ENCODE measurements at places on chromosomes 11 and 22.
A peak's percentile ranks its signal among the peaks of the same experiment; 100 is the strongest.

GRCh38 chr11:113876074-113876797 lies 864 bp upstream of the USP28 start:
- no peak for DNase-seq

GRCh38 chr11:121634889-121635288 lies 182.1 kb upstream of the SORL1-AS1 start:
- DNase-seq: no peak

GRCh38 chr11:40062616-40063015 lies 1396.8 kb downstream of the LRRC4C start:
- DNase-seq: no peak

- DNase-seq: no peak
Measured at GRCh38 chr11:88414385-88414861, 76.9 kb upstream of the CTSC start.

GRCh38 chr11:57413681-57414080 lies 13.2 kb downstream of the SLC43A3 start:
- no peak for DNase-seq

- DNase-seq: peak; percentile 32
Measured at GRCh38 chr11:63813563-63814382, 517 bp downstream of the SPINDOC start.

- no peak for DNase-seq
Measured at GRCh38 chr11:80826808-80827207, 1386.0 kb upstream of the TENM4 start.

DNA sequence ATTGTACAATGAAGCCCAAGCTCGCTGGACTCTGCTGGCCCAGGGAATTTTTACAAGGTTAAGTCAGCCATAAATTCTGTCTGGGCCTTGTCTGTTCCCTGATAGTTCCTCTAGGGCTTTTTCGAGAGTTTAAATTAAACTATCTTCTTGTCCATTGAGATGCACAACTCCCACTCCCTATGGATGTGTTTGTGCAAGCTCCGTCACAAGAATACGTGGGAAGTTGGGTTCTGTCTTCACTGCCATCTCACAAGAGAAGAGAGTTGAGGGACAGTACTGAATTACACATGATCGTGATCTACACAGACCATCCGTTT lies 153.6 kb upstream of the TTC12 start:
- DNase-seq: no peak

DNA sequence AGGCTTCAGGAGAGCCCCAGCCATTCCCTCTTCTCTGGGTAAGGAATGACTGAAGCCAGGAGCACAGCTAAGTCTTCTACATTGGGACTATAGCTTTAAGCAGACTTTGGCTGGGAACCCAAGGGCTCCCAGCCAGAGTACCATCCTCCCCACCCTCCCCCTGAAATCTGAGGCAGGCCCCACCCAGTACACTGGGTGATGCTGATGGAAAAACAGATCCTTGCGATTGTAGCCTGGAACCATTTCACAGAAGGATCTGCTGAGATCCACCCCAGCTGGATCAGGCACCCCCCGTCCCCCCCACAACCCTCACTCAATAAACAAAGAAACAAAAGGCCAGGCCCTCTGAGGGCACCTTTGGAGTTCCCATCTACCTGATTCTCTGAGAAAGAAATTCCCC lies 39.8 kb downstream of the IL18BP start:
- DNase-seq: no peak

GRCh38 chr22:47902646-47903180 lies 1140.3 kb downstream of the TBC1D22A start:
- no peak for DNase-seq

GRCh38 chr22:36673821-36674220 lies 29.7 kb downstream of the CACNG2 start:
- no peak for DNase-seq

- no peak for DNase-seq
Measured at GRCh38 chr11:114571712-114572111, 12.0 kb upstream of the NXPE1 start.

DNA sequence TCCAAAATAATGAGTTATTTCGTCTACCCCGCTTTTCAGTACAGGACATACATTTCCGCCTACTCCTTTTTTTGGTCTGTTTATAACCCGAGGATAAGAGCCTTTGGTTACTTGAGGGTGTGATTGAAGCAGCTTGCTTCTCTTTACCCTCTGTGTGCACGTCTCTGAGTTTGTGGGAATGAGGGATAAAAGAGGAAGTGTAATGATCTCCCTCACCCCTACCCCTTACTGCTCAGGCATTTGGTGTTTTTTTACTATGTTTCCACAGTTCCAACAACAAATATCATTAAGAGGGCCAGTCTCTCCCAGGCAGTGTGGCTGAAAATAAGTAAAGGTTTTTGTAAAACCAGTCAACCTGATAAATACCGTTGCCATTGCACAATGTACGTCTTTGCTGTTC lies 83.2 kb upstream of the GAL start:
- DNase-seq: no peak

DNA sequence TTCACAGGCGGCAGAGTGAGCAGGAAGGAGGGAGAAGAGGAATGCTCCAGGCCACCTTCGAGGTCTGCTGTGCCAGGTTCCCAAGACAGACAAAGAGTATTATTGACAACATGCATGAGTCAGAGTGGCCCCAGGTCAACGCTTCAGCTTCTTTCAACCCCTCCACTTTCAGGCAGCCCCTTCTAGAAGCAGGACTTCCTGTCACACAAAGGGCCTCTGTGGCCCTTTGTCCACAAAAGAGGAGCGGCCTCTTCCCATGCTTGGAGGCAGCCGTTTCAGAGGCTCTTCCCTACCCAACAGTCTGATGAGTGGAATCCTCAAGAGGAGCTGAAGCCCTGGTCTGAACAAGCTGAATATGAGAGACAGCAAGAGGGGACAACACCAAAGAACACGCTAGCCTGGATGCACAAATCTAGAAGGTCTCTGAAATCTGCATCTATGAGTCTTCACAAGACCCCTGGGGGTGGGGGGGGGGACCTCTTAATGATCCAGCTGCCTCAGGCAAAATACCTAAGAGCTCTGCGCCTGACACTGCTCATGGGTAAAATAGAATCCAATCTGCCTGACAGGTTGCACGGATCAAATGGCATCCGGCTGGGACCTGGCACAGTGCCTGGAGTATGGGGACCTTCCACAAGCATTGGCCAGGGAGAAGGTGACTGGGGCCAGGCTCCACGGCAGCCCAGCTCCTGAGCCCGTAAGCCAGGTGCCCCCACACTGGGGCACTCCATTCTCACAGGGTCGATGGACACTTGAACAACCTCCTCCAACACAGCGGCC lies 67.5 kb downstream of the PACSIN2 start:
- DNase-seq: no peak

GRCh38 chr11:10026514-10026913 lies 267.5 kb downstream of the SBF2 start:
- no peak for DNase-seq

- DNase-seq: no peak
Measured at GRCh38 chr11:45025716-45026492, 75.2 kb upstream of the TP53I11 start.

DNA sequence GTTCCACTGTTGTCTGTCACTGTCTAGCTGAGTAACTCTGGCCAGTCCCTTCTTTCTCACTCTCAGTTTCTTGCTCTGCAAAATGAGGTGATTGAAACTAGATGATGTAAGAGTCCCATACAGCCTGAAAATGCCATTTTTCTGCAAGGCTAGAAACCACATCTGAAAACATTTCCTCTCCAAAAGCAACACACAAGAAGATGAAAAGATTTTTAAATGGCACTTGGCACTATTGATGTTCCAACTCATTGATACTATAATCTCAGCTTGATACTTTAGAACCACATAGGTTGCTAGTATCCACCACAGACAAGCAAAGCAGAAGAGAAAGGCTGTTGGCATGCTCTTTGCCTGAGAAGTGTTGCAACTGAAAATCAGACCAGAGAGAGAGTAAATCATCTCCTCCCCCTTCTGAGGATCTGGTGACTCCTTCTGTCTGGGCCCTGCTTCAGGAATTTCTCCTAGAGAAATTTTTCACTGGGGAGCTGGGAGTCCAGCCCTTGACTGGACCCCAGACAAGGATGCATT lies 1217.9 kb downstream of the LRRC4C start:
- DNase-seq: no peak

GRCh38 chr22:25062386-25063085 lies 110.0 kb downstream of the KIAA1671 start:
- peak; percentile 47 for DNase-seq

DNA sequence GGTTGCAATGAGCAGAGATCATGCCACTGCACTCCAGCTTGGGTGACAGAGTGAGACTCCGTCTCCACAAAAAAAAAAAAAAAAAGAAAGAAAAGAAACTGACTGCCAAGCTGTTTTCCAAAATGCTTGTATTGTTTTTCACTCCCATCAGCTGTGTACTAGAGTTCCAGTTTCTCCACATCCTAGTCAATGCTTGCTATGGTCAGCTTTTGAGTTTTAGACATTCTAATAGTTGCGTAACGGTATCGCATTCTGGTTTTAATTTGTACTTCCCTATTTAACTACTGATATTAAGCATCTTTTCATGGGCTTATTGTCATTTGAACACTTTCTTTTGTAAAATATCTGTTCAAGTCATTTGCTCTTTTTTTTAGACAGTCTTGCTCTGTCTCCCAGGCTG lies 55.7 kb downstream of the TSPAN18 start:
- no peak for DNase-seq

- DNase-seq: no peak
Measured at GRCh38 chr11:121427400-121427744, 24.7 kb upstream of the SORL1 start.

DNA sequence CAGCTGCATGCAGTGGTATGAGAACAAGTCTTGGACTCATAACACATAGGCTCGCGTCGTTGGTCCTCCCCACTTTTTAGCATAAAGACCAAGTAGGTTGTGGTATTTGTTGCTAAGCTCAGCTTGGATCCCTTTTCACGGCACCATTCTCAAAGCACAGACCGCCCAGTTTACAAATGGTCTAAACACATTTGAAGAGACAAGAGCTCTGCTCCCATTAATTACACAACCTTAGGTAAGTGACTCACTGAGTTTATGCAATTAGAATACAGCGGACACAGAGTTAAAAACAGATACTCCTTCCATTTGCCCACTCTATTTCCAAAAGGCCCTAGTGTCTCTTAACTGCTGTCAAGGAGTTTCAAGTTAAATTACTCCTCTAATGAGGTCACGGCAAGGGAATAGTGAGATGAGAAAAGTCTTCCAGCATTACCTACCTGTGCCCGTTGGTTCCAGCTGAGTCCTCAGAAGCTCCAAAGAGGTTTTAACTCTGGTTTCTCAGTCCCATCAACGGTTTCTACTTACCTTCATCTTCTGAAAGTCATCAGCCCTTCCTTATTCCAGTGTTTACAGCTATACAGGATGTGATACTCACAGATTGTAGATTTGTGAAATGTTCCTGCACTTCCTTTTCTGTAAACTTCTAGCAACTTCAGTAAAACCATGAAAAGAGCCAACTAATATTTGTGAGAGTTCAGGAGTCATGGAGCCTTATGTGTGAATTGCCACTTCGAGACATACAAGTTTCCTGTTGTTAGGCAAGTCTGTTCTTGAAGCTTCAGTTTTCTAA lies at the start of gene MS4A6A:
TSS of gene MS4A6A (minus strand) at position 543 of the 790 bp plus-strand sequence. CDS start 1,356 bp downstream, outside the sequence.
- no peak for DNase-seq

DNA sequence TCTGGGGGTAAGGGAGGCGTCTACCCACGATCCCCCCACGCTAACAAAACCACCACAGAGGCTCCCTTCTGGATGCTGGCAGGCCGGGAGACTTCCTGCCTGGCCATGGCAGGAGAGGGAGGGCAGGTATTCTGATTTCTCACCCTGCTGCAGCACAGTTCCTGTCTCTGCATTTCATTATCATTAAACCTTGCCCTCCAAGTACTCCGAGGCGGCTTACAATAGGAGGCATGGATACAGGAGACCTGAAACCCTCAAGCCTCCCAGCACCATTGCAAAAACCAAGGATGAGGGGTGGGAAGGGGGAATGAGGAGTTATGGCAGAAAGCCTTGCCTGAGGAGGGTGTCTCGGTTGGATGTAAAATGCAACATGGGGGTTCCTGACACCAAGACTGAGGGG lies 44.1 kb upstream of the MN1 start:
- DNase-seq: no peak

DNA sequence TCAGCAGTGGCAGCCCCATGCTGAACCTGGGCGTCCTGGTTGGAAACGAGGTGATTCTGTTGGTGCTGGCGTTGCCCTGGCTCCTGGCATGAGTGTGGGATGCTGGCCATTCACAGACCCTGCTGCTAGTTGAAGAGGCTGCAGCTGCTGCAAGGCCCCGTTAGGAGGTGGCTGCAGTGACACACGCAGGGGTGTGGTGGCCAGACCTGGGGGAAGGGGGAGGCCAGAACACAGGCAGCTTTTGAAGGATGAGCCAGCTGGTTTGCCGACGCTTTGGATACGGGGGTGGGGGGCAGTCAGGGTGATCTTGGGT lies 77.2 kb downstream of the MORC2 start:
- no peak for DNase-seq

- no peak for DNase-seq
Measured at GRCh38 chr11:114250993-114251814, 45.0 kb upstream of the NNMT start.

GRCh38 chr11:75556275-75556674 lies 5.8 kb upstream of the SERPINH1 start:
- DNase-seq: no peak

DNA sequence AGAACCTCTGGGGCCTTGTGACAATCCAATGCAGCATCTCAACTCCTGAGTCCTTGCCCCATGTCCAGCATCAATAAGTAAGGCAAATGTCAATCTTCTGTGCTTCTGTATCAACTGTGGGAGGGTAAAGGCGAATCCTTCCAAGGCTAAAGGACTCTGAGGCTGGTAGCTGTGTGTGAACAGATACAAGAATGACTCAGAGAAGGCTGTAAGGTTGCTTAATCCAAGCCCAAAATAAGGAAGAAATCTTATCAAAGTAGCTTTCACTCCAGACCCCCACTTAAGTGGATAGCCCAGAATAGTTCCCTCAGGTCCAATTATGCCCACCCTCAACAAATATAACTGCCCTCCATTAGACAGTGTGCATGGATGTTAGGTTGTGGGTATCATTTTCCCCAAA lies 28.1 kb upstream of the SCGB1A1 start:
- no peak for DNase-seq

- no peak for DNase-seq
Measured at GRCh38 chr22:27352426-27352825, 449.1 kb downstream of the MN1 start.

Data from stimulated activated CD4-positive, alpha-beta T cell treated with anti-CD3 and anti-CD28 coated beads, Interleukin-1b, Interleukin-23, amount 100 ng/mL, for 4 hours (primary cell).